Panc1 (cell line): ENCODE measurements at places on chromosomes 2 and 18.

DNA sequence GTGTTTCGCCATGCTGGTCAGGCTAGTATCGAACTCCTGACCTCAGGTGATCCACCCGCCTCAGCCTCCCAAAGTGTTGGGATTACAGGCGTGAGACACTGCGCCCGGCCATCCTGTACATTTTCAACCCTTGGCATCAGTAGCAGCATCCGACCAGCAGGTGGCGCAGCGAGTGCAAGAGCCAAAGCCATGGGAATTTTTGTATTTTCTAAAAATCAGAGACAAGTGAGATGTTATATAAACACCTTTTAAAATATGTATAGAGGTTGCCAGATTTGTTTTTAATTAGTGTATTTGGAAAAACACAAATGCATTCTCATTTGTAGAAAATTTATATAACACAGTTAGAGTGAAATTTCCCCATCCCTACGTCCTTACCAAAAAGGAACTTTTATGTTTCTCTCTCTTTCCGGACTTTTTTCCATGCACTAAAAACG is 36.8 kb downstream of the MOGAT1 start:
- no peak for DNase-seq

- no peak for DNase-seq
Measured at GRCh38 chr18:58112174-58112573, 68.1 kb downstream of the NEDD4L start.

DNA sequence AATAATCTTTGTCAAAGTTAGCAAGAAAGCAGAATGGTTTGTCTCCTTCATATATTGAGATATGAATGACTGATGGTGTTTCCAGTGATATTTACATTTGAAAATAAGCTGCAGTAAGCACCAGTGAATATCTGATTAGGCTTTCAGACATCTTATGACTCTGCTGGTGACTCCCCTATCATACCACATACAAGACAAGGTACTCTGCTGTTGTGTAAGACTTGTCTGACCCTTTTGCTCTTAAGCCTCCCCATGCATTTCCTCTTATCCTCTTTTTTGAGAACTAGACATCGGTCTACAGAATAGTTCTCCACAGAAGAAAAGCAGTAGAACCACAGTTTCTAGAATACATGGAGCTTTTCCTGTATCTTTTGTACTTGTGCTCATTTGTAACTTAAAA is 9.3 kb downstream of the POLI start:
- DNase-seq, result no peak

GRCh38 chr2:98569197-98569793 is 39.0 kb downstream of the COA5 start:
- DNase-seq, result no peak

DNA sequence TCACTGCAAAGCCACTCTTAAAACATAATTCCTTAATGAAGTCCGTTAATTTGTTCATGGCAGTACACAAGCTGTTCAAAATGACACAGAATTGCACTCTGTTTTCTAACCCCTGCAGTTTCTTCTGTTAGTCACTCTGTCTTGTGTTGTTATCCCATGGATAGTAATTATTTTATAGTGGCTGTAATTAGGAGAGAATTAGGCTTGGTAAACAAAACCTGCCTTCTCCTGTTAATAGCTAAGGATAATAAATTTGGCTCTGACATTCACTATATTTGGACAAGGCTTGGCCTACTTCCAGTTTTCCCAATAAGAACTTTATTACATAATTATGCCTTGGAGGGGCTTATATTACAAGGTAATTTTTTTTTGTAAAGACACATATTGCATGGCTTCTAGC is 330.3 kb upstream of the FIGN start:
- no peak for DNase-seq

DNA sequence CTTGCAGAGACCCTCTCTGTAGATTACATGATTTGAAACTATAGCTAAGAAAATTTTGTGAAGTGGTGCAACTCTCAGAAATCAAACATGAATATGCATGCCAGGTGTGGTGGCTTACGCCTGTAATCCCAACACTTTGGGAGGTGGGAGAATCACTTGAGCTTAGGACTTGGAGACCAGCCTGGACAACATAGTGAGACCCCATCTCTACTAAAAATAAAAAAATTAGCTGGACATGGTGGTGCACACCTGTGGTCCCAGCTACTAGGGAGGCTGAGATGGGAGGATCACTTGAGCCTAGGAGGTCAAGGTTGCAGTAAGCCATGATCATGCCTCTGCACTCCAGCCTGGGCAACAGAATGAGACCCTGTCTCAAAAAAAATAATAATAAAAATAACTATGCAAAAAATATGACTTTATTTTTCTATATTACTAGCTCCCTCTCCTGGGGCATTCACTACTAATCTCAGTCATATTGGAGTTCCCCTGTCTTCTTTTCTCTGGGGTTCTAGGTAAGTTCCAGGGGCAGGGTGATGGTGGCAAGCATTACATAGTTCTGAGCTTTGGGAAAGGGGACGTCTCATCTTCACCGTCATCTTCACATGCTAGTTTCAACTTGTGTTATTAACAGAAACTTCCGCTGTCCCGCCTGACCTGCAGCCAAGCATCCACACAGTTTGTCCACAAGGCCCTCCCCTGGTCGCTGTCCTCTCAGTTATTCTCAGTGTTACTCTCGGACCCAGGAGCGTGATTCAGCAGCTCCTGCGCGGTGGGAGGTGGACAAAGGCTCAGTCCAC is 96.8 kb upstream of the MBOAT2 start:
- DNase-seq, result no peak

DNA sequence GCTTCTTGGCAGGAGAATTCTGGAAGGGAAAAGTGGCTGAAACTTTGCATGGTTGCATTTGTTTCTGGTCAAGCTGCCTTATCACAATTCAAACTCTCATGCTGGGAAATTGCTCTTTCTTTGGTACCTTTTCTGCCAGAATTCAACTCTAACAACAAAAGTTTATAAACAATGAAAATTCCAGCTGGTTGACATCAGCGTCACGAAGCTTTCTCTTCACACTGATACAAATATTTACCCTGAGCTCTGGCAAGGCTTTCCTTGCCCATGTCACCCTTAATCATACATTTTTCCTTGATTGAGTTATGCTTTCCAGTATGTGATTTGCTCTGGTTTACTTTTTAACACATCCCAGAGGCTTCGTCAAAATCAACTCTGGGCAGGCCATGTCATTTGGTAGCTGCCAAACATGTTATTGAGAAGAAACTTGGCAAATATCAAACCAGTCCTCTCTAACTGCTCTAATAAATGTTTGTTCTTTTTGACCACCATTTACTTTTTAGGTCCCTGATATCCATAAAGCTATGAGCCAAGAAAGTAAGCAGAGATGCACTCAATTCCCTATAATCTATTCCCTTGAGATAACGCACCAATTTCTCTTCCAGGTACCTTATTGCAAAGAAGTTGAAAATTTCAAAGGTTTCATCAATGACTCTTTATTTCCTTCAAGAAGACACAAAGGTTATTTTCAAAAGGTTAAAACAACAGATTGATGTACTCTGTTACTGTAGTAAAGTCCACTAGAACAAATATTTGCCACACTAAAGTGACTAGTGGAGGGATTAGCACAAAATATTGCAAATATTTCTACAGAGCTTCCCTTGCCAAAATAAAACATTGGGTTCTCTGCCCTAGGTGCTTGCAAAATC is 1241.1 kb upstream of the ZEB2 start:
- DNase-seq, result peak; percentile 56

DNA sequence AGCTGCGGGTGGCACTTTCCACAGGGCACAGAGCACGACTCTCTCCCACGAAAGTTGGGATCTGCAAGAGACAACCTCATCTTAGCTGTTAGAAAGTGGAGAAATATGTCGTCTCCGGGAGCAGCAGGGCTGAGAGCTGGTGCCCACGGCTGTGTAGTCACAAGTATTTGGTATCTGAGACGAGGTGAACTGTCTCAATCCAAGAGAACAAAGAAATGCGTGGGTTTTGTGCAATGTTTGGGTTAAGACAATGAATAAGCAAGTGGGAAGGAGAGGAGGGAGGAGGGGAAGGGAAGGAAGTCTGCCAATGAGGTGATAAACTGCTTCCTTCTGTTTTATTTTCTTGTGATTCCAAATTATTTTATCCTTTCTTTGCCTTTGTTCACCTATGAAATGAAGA is 18.0 kb downstream of the DYTN start:
- no peak for DNase-seq

DNA sequence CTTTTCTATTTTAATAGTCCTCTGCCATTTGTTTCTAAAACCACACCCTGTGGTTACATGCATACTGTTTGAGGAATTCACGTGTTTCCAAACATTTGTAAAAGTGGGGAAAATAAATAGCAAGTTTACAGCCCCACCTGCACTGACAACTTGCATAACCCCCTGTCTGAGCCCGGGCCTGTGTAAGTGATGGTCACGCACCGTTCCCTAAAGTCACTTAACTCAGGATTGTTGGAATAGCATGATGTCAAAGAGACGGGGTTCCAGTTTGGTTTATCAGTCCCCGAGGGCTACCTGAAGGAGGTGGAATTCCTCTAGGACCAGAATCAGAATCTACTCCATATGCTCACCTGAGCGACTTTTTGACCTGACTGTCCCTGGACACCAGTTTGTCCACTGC is 30.5 kb downstream of the ACKR3 start:
- no peak for DNase-seq

DNA sequence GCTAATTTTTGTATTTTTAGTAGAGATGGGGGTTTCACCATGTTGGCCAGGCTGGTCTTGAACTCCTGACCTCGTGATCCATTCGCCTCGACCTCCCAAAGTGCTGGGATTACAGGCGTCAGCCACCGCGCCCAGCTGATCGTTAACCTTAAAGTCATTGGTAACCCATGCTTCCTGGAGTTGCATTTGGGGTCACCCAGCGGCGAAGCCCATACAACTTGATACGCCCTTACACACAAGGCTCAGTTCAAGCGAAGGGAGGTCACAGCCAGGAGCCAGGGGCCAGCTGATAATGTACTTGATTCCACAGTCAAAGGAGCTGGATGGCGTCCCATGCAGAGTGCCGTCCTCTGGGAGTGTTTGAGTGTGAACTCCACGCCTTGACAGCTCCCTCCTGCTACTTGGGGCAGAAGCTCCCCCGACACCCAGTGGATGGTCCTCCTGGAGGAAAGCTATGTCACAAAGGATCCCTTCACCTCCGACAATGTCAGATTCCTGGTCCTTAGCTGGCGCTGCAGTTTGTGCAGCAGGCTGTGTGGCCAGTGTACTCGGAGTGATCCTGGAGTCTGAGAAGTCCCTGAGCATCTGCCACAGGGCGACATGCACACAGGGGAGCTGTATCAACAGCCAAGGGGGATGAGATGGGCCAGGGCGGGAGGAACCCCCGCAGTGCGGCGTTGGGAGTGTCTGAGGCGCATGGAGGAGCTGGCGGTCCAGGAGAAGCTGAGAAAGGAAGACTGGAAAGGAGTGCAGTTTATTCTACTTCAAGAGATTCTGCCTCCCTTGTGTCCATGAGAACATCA is 7.9 kb downstream of the CLHC1 start:
- DNase-seq, result no peak

- DNase-seq, result no peak
Measured at GRCh38 chr2:234458466-234458865, 38.4 kb downstream of the ARL4C start.

DNA sequence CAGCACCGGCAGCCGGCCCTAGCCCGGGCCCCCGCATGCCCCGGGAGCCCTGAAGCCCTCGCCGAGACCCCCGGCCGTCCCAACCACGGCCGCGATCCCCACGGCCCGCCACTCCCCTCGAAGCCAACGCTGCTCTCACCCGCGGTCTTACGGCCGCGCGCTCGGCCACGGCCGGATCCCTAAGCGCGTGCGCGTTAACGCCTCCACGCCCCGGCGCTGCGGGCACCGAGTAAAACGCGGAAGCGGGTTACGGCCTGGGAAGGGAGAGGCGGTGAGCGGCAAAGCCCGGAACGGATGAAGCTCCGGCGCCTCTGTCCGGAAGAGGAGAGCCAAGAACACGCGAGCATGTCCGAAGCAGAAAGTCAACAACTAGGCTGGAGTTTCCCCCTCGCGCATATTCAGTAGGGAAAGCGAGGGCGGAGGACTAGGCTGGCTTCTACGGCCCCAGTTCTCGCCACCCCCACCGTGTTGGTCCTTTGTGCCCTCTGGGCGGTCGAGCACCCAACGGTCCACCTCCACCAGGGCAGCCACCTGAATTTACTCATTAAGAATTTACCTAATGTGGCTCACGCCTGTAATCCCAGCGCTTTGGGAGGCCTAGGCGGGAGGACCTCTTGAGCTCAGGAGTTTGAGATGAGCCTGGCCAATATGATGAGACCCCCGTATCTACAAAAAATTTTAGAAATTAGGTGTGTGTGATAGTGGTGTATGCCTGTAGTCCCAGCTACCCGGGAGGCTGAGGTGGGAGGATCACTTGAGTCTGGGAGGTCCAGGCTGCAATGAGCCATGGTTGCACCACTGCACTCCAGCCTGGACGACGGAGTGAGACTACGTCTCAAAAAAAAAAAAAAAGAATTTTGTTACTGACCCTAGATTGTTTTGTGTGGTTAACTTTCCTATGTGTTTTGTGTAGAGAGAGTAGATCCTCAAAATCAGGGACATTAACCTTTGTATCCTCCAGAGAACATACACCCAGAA is at the start of gene KANSL3:
KANSL3 (minus strand) TSS at position 169 of the 978 bp plus-strand sequence. CDS start 1,177 bp downstream, outside the sequence.
- DNase-seq, result peak; percentile 59

- DNase-seq, result no peak
Measured at GRCh38 chr2:40208463-40208862, 243.4 kb downstream of the SLC8A1 start.

GRCh38 chr2:167275046-167275445 is 386.8 kb downstream of the XIRP2 start:
- DNase-seq, result no peak

DNA sequence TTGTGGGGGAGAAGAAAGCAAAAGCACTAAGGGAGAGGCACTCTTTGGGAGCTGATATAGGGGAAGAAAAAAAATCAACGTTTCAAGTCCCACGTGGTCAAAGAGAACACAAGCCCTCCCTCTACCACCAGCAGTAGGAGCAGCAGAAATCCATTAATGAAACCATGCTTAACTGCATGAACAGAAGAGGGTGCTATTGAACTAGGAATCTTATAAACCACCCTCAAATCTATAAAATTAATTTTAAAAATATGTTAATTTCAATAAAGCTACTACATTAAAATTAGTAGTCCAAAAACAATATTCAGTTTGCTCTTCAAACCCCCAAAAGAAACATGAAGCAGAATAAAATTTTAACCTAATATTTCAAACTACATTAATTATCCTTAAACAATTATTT is 147.8 kb downstream of the TMEM18 start:
- peak; percentile 5 for DNase-seq

DNA sequence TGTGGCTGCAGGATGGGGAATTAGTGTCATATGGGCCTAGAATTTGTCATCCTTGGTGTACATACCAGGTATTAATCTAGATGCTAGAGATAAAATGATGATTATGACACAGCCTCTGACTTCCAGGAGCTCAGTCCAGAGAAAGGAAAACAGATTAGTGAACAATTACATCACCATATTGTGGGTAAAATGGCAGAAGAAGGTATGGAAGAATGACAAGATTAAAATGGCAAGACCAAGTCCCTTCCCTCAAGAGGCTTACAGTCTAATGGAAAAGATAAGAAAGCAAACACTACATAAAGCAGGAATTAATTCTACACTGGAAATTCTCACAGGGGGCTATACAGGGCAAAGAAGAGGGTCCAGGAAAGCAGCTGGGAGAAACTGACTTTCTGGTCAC is 25.9 kb upstream of the TYMS start:
- DNase-seq, result no peak
